ENCODE measurements at places on chromosomes 6 and 20.

DNA sequence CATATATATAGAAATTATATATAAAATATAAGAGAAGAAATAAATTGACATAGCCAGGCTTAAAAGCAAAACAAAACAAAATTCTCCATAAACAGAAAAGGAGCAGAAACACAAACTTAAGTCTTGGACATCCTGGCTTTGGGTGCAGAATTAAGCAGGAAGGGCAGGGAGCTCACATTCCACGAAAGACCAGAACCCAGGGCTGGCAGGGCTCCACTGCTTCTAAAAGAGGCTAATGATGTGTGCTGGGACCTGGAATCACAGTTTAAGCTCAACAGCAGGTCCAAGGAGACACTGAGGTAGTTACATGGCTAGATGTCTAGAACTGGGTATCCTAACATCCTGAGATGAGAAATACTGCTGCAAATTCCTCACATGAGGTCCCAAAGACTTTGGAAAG, 210.3 kb downstream of the WDR27 start:
- DNase-seq, result no peak

GRCh38 chr6:40438246-40438887, 148.8 kb downstream of the LRFN2 start:
- DNase-seq, result no peak

DNA sequence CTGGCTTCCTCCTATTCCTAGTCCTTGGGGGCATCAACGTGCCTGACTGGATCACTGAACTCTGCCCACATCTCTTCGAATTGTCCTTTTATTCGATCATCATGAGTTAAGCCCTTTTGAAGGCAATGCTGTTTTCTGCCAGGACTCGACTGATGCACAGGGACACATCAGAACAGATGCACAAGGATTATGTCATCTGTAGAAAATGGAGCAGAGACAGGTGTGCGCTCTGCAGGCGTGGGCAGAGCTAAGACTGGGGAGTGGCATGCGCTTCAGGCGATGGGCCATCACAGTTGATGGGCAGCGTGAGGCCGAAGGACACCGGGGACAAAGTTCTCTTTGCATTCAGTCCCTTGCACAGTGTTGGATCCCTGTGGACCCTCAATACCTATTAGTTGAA, 13.1 kb downstream of the GABRR1 start:
- peak; percentile 2 for DNase-seq

GRCh38 chr6:167538746-167539145, 213.9 kb downstream of the TTLL2 start:
- DNase-seq, result no peak

- no peak for DNase-seq
Observed at GRCh38 chr6:1475174-1475573, 85.8 kb downstream of the FOXF2 start.

DNA sequence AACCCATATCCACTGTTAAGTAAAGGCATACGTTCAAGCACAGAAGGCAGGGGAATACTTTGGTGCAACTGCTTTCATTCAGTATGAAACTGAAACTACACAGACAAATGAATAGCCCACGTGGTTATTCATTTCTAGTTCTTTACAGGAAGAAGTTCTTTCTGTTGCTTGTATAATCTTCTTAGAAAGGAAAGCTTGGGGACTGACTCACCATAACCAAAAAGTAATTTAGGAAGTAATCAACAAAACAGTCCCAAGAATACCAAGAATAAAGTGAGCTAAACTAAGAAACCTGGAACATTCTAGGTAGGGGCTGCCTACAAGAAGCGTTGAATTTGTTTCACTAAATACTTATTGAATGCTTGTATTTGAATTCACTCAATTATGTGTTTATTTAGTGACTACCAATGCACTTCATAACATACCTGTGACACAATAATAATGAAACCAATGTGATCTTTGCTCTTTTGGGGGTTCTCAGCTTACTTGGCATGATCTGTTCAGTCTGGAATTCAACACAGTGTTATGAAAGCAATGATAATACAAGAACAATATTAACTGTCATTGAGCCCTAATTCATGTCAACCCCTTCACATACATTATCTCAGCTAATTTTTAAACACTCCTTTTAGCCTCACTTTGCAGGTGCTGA, 25.1 kb upstream of the KIAA0408 start:
- DNase-seq, result no peak

DNA sequence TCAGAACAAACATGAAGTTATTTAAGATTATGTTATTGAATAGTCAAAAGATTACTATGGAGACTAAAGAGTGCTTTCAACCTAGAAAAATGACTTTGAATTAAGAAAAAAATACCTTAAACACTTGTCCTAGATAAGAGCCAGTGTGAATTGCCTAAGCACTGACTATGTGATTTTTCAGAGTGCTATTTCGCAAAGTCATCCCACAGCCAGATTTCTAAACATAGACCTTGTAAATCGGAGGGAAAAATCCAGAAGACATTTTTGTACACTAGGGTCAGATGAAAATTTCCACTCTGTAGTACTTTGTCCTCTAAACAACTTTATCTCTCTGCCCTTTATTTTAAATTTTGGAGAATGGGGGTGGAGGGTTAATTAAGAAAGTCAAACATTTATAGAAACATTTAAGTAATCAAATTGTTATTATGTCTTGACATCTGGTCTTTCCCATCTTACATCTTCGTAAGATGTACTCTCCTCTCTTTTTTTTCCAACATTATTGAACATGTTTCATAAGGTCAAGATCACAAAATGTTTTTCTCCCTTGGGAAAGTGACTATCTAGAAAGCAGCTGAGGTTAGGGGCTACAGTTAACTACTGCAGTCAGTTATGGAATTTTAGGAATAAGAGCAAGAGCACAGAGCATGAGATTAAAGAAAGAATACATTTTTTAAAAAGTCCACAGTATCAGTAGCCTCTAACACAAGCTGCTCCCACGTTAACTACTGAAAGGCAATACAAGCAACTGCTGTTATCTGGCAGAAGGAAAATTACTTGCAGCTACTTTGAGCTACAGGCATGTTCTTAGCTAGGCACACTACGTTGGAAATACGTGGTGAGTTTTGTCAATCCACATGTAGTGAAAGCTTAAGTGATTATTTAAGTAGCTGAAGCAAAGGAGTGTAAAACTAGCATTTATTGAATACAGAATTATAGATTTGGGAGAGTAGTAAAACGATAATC, 648.5 kb downstream of the HTR1B start:
- DNase-seq, result no peak

GRCh38 chr20:20204256-20204655, 151.9 kb downstream of the CFAP61 start:
- DNase-seq, result peak; percentile 84

GRCh38 chr20:42734660-42735368, 454.9 kb downstream of the PTPRT start:
- DNase-seq, result peak; percentile 43

GRCh38 chr20:62122654-62123449, 577 bp downstream of the LSM14B start:
- DNase-seq, result peak; percentile 80

DNA sequence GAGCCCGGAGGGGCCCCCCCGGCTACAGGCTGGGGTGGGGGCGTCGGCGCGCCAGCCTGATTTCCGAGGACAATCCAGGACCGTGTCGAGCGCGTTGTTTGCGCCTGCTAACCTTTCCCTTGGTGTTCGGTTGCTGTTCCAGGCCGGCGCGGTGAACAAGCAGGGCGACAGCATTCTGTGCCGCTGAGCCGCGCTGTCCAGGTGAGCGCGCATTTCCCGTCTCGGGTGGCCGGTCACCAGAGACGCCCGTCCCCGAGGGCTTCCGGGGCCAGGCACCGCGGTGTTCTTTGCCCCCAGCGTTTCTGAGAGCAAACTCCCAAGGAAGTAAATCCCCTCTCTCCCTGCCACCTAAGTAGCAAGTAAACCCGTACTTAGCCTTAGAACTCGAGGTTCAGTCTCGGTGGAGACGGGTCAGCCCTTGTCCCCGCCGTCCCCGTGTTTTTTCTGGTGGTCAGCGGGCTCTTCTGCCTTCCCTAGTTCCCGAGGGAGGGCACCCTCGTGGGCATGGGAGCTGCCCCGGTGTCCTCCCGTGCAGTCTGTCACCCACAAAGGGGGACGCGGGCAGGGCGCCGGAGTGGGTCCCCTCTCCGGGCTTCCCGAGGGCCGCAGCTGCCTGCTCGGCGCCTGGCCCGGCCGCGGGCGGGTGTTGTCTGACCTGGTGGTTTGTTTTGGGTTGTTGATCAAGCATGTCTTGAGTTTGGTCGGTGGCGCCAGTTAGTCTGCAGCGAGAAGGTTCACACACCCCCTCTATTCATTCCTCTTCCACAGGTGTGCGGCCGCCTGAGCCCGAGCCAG, 1.5 kb downstream of the ID4 start:
- peak; percentile 61 for DNase-seq

GRCh38 chr6:107618672-107619071, 128.8 kb downstream of the SOBP start:
- DNase-seq, result no peak

- no peak for DNase-seq
Observed at GRCh38 chr20:19711126-19711525, 46.9 kb upstream of the RIN2 start.

- DNase-seq, result peak; percentile 99
Observed at GRCh38 chr20:31723319-31724078, 831 bp upstream of the BCL2L1 start.

DNA sequence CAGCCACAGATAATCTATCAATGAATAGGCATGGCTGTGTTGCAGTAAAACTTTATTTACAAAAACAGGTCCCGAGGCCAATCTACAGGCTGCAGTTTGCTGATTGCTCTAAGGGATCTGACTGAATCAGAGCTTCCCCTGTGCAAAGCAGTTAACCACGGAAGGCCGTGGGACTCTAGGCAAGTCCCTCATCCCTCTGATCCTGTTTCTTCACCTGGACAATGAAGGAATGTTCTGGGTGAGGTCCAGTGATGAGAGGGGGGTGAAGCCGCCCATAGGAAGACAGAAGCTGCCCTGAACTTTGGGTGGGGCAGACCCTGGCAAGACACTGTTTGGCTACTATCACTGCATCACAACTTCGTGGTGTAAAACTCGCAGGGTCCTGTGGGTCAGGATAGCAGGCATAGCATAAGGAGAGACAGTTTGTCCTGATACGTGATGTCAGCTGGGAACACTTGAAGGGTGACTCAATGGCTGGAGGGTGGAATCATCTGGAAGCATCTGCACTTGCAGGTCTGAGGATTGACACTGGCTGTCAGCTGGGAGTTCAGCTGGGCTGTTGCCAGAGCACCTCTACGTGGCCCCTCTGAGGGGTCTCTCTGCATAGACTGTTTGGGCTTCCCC, 33.3 kb upstream of the TGM2 start:
- no peak for DNase-seq

- no peak for DNase-seq
Observed at GRCh38 chr20:63365601-63366389, 4.6 kb upstream of the CHRNA4 start.

GRCh38 chr20:25686081-25687067, 10.3 kb downstream of the ZNF337 start:
- DNase-seq, result peak; percentile 66

DNA sequence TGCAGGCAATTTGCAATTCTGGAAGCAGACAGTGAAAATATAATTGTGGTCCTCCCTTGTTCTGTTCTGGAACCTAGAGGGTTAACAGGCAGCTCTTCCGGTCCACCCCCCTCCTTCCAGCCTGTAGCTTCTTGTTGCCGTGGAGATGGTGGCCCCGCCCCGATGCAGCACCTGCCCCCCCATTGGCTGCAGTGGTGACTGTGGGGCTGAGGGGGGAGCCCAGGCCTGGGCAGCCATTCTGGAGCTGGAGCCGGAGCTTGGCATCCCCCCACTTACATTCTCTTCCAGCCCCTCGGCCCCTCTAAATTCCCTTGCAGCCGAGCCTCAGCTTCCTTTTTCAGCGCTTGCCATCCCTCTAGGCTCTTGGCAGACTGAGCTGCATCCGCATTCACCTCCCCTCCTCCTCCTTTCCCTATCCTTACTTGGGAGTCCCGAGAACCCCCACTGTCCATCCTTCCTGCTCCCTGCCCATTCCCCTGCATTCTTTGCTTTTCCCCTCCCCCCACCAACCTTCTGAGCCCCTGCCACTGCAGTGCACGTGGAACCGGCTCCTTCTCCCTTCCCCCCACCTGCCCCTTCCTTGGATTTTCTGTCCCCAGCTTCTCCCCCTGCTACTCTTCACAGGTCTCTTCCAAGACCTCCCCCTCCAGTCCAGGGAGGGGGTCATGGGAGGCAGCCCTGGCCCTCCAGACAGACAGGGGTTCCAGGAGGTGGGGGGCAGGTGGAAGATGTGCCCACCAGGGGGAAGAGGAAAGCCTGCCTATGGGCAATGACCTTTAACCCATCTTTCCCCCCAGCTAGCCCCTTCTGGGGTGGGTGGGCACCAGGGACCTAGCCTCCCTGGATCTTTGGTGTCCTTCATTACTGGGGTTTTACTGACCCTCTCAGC, 11.4 kb downstream of the SYNGAP1 start:
- peak; percentile 81 for DNase-seq

- DNase-seq, result no peak
Observed at GRCh38 chr6:161141173-161141572, 132.7 kb downstream of the AGPAT4 start.

DNA sequence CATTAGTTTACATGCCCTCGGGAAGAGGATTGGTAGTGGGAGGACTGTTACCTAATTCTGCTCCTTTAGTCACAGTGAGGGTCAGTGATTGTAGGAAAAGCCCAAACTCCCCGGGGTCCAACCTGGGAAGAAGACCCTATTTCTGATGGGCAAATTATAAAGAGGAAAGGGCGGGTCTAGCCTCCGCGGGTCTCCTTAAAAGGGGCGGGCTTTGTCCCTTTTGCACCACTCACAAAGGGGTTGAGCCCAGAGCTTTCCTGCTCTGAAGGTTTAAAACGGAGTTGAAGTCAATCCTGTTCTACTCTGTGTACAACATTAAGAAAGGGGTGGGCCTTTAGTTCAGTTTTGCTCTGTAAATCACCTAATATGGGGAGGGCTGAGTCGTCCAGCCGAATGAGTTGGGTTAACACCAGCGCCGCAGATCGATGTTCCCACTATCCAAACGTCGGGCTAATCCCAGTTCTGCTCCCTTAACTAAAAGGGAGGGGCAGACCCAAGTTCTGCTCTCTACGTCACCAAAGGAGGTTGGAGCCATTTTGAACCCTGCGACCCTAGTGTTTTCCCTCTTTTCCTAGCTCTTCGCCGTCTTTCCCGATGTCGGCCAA, 920 bp upstream of the RNF5 start:
- DNase-seq, result peak; percentile 94

DNA sequence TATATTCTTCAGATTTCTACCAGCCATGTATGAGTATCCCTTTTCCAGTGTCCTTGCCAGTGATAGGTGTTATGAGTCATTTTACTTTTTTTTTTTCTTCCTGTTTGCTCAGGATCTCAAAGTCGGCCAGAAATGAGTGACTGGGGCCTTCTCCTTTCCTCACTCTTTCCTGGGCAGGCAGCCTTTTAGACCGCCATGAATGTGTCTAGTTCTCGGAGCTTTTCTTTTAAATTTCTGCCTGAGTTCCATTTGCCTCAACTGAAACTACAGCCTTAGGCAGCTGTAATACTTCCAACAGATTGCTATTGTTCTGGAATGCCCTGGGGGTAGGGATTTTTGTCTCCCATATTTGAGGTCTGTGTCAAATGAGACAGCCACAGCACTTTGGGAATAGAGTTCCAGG, 83.7 kb downstream of the STXBP5 start:
- no peak for DNase-seq

- no peak for DNase-seq
Observed at GRCh38 chr6:41871691-41872090, 23.5 kb downstream of the USP49 start.

- DNase-seq, result no peak
Observed at GRCh38 chr6:28124971-28125353, 553 bp downstream of the ZSCAN16 start.
